ENCODE measurements at places on chromosomes 7 and 10.

- no peak for DNase-seq
Measured at GRCh38 chr7:28191751-28192150, 11.2 kb upstream of the JAZF1 start.

- no peak for DNase-seq
Measured at GRCh38 chr10:69315100-69315542, 36.8 kb downstream of the HK1 start.

DNA sequence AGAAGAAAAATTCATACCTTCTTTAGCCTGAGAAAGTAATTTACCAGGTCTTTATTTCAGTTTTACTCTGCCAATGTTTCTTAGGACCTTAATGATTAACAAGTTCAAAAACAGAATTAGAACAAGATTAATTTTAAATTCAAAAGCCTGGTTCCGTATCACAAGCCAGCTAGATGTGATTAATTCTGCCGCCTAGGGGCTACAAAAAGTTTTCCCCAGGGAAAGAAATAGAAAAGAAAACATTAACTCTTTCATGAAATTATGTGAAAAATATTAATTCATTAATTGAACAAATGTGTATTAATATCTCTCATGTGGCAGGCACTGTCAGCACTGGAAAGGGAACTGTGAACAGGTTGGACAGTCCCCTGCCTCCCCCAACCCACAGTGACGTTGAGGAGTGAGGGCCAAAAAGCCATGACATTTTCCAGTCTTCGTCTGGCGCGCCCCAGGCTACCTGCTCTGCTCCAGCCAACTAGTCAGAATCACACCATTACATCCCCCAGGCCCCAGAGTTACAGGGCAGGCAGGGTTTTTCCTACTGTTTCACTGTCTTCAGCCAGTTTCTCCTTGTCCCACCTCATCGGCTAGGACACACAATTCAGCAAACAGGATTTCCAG is 20.1 kb downstream of the TMEM176A start:
- DNase-seq = no peak

DNA sequence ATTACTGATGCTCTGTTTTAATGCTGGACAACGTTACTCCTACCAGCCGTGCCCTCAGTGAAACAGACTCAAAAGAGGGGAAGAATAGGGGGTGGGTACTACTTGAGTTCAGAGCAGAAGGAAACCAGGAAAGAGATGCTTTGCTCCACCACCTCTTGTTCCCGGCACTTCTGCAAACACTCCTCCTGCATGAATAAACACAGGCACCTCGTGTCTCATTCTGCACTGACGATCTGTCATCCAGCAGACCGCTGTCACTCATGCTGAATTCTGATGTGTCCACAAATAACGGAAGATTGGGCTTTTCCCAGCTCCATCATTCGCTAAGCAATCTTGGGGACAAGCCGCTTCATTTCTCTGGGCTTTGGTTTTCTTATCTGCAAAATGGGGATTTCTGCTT is 26.7 kb downstream of the YWHAG start:
- DNase-seq = no peak

- no peak for DNase-seq
Measured at GRCh38 chr10:20598590-20598989, 298.5 kb downstream of the NEBL start.

DNA sequence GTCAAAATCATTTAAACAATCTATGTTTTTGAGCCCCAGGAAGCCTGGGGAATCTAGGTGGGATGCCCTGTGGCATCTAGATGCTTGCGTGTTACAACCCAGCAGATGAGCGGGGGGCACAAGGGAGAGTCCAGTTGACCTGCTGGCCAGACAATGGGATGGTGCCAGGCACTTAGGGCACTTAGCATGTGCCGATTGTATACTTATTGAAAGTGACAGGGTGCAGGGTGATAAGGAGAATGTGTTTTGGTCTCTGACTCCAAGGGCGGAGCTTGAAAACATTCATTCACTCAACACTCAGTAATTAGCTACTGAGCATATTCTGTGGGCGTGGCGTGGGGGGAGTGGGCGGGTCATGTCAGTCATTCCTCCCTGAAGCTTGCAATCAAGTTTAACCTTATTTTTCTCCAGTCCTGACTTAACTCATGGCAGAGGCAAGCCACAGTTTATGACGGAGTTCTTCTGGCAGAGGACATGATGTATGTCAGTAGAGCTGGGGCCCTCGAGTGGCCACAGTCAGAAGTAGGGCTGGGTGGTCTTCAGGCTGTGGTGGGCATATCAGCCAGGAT is 115.1 kb downstream of the PRKCQ start:
- DNase-seq = no peak

- DNase-seq = no peak
Measured at GRCh38 chr7:85483177-85483576, 296.3 kb upstream of the SEMA3D start.

DNA sequence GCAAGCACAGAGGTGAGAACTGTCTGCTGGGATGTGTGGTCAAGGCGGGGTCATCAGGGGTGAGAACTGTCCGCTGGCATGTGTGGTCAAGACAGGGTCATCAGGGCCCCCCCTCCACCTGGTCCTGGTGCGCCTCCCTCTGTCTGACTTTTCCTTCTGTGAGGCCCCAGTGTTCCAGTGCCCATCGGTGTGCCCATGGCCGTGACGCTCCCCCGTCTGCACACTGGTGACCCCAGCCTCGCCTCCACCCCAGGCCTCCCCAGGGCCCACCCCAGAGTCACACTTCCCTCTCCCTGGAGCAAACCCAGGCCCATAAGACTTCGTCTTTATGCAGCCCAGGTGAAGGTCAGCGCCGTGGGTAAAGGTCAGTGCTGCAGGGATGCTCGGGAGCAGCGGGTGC is 70.1 kb upstream of the TCERG1L start:
- no peak for DNase-seq

GRCh38 chr7:45033931-45034290 is 33.9 kb downstream of the CCM2 start:
- DNase-seq = no peak

DNA sequence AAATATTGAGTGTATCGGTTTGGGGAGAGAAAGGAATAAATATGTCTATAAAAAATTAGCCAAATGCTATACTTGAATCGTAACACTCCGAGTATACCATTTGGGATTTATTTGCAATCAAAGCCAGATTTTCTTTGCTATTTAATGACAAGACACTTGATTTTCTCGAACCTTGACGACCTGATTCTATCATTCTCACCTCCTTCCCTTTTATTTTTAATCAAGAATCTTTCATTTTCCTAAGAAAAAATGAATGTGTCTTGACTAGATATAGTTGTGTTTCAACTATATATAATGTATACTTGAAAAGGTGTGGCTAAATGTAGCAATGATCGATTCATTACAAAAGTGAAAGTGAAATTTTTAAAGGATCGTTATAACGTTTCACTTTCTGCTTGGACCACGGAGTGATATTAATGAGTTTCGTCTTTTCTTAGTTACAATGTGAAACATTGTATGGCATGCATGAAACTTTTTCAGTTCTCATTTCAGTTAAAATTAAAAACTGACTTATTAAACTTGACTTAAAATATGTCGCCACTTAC is 562 bp downstream of the NUB1 start:
- DNase-seq = no peak

- no peak for DNase-seq
Measured at GRCh38 chr10:10845185-10845584, 172.5 kb upstream of the CELF2 start.
